ENCODE measurements at places on chromosomes 4 and X.

DNA sequence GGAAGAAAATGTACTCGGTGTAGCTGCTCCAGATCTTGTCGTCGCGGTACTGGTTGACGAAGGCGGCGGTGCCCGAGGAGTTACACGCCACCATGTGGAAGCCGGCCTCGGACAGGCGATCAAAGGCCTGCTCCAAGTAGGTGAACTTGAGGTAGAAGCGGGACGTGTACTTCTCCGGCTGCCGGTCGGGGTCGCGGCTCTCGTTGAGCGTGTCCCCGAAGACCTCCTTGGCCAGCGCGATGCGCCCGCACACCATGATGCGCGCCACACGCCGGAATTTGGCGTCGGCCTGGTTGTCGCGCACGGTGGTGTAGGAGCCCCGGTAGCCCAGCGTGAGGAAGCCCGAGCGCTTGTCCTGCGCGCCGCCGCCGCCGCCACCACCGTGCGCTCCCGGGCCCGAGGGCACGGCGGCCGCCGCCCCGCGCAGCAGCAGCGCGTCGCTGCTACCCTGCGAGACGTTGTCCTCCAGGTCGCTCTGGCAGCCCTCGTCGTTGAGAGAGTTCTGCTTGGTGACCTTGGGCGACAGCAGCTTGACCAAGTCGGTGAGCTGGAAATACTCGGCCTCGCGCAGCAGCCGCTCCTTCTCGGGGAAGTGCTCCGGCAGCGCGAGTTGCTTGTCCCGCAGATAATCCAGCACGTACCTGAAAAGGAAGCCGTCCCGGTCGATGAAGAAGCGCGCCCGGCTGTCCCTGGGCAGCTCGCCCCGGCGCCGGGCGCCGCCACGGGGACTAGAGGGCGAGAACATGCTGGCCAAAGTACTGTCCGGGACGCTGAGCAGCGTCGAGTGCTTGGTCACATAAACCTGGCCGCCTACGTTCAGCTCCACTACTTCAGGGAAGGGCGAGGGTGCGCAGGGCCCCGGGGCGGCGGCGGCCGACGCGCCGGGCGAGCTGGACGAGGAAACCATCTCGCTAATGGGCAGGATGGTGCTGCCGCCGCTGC, 775 bp downstream of the KCTD8 start:
- H3K4me1 ChIP-seq, result peaks cover 4% of the 10 kb centered on the region
- H3K27ac ChIP-seq, result no peak overlapping the region
- H3K4me3 ChIP-seq, result no peak overlapping the region

- peaks cover 3% of the 10 kb centered on the region for H3K4me1 ChIP-seq
- H3K27ac ChIP-seq, result no peak overlapping the region
- H3K36me3 ChIP-seq, result no peaks in the 10 kb centered on the region
- no peak overlapping the region for H3K4me3 ChIP-seq
- no peaks in the 10 kb centered on the region for H3K27me3 ChIP-seq
- DNase-seq, result no peak
These were observed 33.5 kb upstream of the REST start for GRCh38 chr4:56874166-56874565.

- DNase-seq, result no peak
- H3K36me3 ChIP-seq, result peaks cover 71% of the 10 kb centered on the region
- H3K27me3 ChIP-seq, result no peaks in the 10 kb centered on the region
- H3K4me3 ChIP-seq, result no peak overlapping the region
- peaks cover 22% of the 10 kb centered on the region for H3K4me1 ChIP-seq
These were observed 8.5 kb downstream of the TMEM184C start for GRCh38 chr4:147625733-147626132.

DNA sequence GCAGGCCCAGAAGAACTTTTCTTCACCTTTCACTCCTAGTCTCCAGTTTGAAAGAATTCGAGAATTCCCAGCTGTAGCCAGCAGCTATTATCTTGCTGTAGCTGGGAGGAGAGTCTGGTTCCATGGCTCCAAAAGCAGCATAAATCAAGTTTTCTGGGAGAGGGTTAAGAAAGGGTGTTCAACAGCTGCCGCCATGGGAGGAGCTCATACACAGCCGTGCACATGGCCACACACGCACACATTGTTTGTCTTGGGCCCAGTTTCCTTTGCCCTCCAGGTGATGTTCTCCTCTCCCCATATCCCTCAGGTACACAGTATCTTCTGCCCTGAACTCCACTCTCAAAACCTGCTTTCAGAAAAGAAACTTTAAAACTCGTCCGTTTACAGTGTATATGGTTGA, 4.1 kb upstream of the GPC3 start:
- DNase-seq, result no peak
- no peaks in the 10 kb centered on the region for H3K4me1 ChIP-seq
- no peak overlapping the region for H3K27ac ChIP-seq
- no peak overlapping the region for H3K4me3 ChIP-seq
- H3K36me3 ChIP-seq, result peaks cover 3% of the 10 kb centered on the region

DNA sequence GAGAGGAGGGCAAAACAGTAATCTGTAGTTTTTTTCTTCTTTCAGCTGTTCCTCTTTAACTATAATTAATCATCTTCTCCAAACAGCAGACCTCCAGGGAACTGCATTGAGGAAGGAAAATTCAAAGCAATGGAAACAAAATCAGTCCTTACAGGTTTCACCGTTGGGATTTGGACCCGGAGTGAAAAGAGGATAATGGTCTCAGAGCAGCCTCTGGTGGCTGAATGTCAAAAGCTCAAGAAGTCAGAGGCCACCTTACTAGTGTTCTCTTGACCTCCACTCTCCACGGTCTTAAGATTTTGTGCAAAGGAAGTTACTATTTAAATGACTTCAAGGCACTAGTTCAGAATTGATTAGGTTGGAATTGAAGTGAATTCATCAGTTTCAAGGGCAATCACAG, 16.0 kb upstream of the MID1 start:
- no peak overlapping the region for H3K4me3 ChIP-seq
- no peaks in the 10 kb centered on the region for H3K36me3 ChIP-seq
- H3K27ac ChIP-seq, result no peak overlapping the region
- H3K27me3 ChIP-seq, result no peaks in the 10 kb centered on the region
- no peak for DNase-seq

GRCh38 chr4:38315286-38315685, 348.7 kb upstream of the KLF3 start:
- no peak overlapping the region for H3K4me3 ChIP-seq
- DNase-seq, result no peak
- H3K36me3 ChIP-seq, result peaks cover 16% of the 10 kb centered on the region
- H3K27me3 ChIP-seq, result no peaks in the 10 kb centered on the region
- H3K27ac ChIP-seq, result no peak overlapping the region

- peaks cover 8% of the 10 kb centered on the region for H3K36me3 ChIP-seq
- H3K27ac ChIP-seq, result no peak overlapping the region
- H3K27me3 ChIP-seq, result peaks cover 15% of the 10 kb centered on the region
- H3K4me1 ChIP-seq, result peaks cover 14% of the 10 kb centered on the region
- DNase-seq, result no peak
These were observed 648 bp upstream of the SCD5 start for GRCh38 chr4:82799006-82799881.

DNA sequence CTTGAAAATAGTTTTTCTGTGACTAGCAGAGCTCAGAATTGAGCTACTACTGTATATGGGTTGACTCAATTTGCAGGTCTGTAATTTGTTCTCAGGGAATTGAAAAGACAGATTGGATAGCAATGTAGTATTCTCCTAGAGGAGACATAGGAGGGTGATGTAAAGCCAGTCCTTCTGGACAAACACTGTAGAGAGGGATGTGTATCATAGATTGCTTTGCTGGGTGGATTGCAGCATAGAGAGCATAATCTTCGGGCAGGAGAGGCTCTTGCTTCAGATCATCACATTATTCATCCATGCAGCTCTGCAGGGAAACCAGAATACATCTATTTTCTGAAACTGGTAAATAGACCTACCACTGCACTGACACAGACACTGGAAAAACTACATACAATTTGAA, 1110.5 kb downstream of the RAPGEF2 start:
- H3K27me3 ChIP-seq, result no peaks in the 10 kb centered on the region
- H3K36me3 ChIP-seq, result no peaks in the 10 kb centered on the region

- peaks cover 13% of the 10 kb centered on the region for H3K4me1 ChIP-seq
- peaks cover 10% of the 10 kb centered on the region for H3K36me3 ChIP-seq
- H3K27ac ChIP-seq, result peak overlapping the region; percentile 83
- peak; percentile 51 for DNase-seq
These were observed 2.1 kb downstream of the GAB3 start for GRCh38 chrX:154748712-154749339.

DNA sequence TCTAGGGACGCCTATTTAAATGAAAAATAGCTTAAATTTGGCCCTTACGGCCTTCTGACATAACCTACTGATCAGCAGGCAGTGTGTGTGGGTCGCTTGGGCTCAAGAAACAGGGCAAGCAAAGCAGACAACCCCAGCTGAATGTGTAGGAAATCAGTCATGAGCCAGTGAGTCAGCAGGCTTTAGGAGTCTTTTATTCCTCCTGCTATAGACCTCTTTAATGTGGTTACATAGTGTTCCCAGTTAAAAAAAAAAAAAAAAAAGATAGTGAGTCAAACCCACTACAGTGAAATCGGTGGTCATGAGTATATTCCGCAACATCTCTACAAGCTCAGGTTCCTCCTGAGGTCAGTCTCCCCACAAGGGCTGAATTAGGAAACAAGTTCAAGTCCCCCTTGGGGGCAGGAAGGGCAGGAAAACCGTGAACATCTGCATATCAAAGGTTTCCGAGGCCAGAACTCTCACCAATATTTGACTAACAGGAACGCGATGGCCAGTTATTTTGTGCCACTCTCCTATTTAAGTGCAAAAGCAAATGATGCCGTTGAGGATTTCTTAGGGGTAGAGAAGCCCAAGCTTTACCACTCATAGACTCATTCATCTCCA, 32.7 kb downstream of the ACSL1 start:
- peaks cover 13% of the 10 kb centered on the region for H3K36me3 ChIP-seq
- no peaks in the 10 kb centered on the region for H3K27me3 ChIP-seq
- no peak overlapping the region for H3K4me3 ChIP-seq
- DNase-seq, result no peak
- no peak overlapping the region for H3K27ac ChIP-seq
- H3K4me1 ChIP-seq, result peaks cover 4% of the 10 kb centered on the region

DNA sequence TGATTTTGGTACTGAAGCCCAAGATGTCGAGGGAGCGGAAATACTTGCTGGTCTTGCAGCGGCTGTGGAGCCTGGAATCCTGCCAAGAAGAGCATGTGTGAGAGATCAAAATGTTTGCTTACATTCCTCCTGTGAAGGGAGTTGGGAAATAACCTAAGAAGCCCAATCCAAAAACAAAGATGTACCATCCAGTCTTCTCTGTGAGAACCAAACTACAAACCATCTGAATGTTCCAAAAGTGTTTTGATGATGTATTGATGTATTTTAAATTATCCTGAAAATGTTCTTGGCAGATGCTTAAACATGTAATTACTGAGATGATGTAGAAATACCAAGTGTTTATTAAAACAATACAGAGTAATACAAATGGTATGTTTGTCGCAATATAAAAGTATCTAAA, 10.1 kb upstream of the ADH1A start:
- no peak overlapping the region for H3K27ac ChIP-seq
- no peaks in the 10 kb centered on the region for H3K4me1 ChIP-seq
- H3K27me3 ChIP-seq, result no peaks in the 10 kb centered on the region
- H3K4me3 ChIP-seq, result no peak overlapping the region

DNA sequence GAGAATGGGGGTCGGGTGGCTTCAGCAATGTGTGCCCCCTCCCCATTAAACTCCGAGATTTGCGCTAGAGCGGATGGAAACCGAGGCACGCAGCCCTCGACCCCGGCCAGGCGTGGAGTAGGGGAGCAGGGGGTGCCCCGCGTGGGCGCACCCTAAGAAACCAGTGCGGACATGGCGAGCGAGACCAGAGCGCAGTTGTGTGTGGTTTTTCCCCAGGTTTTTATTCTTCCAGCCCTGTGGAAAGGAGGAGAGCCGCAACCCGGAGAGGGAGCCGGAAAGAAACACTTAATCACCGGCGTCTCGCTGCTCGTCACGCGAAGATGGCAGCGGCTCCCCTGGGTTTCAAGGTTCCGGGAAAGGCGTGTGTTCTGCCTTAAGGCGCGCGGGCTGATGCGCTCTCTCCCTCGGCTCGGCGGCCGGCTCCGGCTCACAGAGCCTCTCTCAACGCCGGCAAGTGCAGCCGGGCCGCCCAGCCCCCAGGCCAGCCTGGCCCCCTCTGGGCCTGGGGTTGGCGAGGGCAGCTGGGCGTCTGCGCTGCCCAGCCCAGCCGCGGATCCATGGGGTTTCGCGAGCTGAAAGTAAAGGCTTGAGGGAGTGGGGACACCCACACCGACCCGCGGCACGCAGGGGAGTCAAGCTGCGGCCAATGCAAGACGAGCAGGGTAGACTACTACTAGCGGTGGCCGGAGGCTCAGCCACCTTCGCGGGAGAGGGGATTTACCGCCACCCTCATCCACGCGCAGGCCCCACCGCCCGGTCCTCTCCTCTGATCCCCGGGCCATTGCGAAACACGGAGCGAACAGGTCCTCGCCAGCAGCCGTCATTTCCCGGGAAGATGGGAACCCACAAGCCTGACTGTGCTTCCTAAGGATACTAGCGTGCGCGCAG, 74.0 kb upstream of the BCOR start:
- H3K27ac ChIP-seq, result peak overlapping the region; percentile 95
- peaks cover 33% of the 10 kb centered on the region for H3K4me1 ChIP-seq
- peak overlapping the region; percentile 90 for H3K4me3 ChIP-seq
- DNase-seq, result no peak

GRCh38 chr4:102825261-102826091, 1.9 kb downstream of the UBE2D3 start:
- peak; percentile 6 for DNase-seq
- H3K4me1 ChIP-seq, result peaks cover 45% of the 10 kb centered on the region
- H3K27me3 ChIP-seq, result no peaks in the 10 kb centered on the region

GRCh38 chr4:107818301-107818910, 6.3 kb upstream of the SGMS2 start:
- H3K4me1 ChIP-seq, result no peaks in the 10 kb centered on the region
- no peak overlapping the region for H3K27ac ChIP-seq
- H3K4me3 ChIP-seq, result no peak overlapping the region
- DNase-seq, result no peak
- no peaks in the 10 kb centered on the region for H3K36me3 ChIP-seq
- H3K27me3 ChIP-seq, result peaks cover 16% of the 10 kb centered on the region

- no peak for DNase-seq
- H3K4me3 ChIP-seq, result no peak overlapping the region
- no peaks in the 10 kb centered on the region for H3K36me3 ChIP-seq
- no peaks in the 10 kb centered on the region for H3K27me3 ChIP-seq
These were observed 346.8 kb downstream of the FSTL5 start for GRCh38 chr4:161816958-161817357.

DNA sequence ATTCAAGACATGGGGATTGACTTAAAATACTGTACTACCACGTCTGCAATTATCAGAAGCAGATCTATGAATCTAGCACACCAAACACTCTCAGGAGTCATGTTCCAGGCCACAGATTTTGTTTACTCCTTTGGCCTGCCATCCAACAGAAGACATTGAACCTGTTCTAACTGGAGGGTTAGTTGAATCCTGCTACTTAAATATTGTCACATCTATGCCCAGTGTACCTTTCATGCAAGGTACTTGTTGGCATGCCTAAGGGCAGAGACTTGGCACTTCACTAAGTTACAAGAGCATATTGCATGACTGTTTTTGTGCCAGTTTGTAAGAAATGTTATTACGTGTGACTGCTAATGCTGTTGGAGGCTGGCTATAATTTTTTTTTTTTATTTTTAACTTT, 126.9 kb upstream of the BCOR start:
- DNase-seq, result no peak
- no peaks in the 10 kb centered on the region for H3K36me3 ChIP-seq
- H3K4me3 ChIP-seq, result no peak overlapping the region
- no peaks in the 10 kb centered on the region for H3K4me1 ChIP-seq

- no peak overlapping the region for H3K27ac ChIP-seq
- no peaks in the 10 kb centered on the region for H3K27me3 ChIP-seq
- H3K36me3 ChIP-seq, result no peaks in the 10 kb centered on the region
These were observed 1653.6 kb upstream of the TENM3 start for GRCh38 chr4:180589575-180589974.

Measured in effector memory CD8-positive, alpha-beta T cell (primary cell).